Stimulated activated CD4-positive, alpha-beta T cell treated with anti-CD3 and anti-CD28 coated beads, Interleukin-1b, Interleukin-23, amount 100 ng/mL, for 48 hours (primary cell): ENCODE measurements at places on chromosomes 2 and 18.
A peak's percentile ranks its signal among the peaks of the same experiment; 100 is the strongest.

GRCh38 chr2:129201696-129202095, 777.8 kb upstream of the RAB6C start:
- no peak for DNase-seq

DNA sequence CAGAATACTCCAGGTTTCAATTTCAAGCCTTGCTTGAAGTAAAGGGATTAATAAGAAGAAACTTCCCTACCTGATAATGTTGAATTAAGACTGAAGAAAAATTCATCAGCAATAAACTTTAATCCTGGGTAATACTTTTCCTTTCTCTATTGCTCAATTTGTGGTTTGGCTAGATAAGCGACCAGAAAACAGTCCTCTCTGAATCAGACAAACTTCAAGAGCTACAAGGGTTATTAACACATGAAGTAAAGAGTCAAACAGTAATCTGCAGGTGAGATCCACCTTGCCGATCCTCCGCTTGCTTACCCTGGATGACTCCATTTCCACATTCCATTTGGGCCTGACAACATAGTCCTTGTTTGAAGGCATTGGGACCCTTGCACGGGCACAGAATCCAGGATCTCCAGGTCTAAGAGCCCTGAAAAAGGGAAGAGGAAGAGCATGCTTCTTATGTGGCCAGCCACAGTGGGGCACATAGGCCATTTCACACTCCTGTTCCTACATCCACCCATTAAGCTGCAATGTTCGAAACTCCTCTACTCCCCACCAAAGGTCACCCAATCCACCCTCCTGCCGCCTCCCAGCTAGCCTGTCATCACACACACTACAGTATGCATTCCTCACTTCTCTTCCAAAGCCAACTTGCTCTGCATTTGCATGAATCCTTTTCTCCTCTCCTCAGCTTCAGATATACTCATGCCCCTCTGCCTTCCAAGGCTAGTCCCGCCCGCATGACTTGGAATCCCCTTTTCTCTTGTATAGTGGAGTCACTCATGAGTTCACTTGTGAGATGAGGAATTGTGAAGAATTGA, 39.8 kb downstream of the IWS1 start:
- DNase-seq, result no peak

GRCh38 chr2:204026294-204026693, 89.7 kb downstream of the ICOS start:
- DNase-seq, result no peak

GRCh38 chr2:192298664-192299063, 103.9 kb upstream of the TMEFF2 start:
- no peak for DNase-seq

GRCh38 chr18:76429262-76430126, 65.5 kb downstream of the ZNF516 start:
- DNase-seq, result no peak

GRCh38 chr2:123816203-123816602, 208.9 kb upstream of the CNTNAP5 start:
- DNase-seq, result no peak

GRCh38 chr2:39837856-39838453, 58.9 kb upstream of the THUMPD2 start:
- DNase-seq, result no peak

GRCh38 chr2:46393865-46394264, 85.5 kb upstream of the TMEM247 start:
- DNase-seq, result no peak

DNA sequence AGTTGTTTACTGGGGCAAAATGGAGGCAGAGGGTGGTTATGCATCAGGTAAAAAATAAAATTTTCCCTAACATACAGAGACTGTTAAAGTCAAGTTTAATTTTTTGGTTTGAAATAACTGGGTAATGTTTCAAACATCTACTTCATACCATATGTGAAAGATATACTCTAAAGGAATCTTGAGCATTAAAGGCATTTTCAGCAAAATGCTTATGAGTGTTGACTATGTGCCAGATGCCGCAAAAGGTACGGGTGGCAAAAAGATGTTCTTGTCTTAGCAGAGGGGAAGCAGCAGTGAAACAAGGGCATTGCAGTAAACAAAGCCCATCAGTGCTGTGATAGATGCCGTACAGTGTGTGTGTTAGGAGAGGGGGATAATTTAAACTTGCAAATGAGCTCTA, 263.1 kb upstream of the ID2 start:
- DNase-seq, result no peak

- DNase-seq, result no peak
Measured at GRCh38 chr2:239916205-239917124, 108.7 kb downstream of the NDUFA10 start.

GRCh38 chr2:171004833-171005232, 75.8 kb downstream of the GORASP2 start:
- no peak for DNase-seq

- DNase-seq, result peak; percentile 22
Measured at GRCh38 chr2:7480431-7480830, 563.2 kb downstream of the RNF144A start.

- DNase-seq, result no peak
Measured at GRCh38 chr2:35585972-35586371, 769.6 kb upstream of the CRIM1 start.

DNA sequence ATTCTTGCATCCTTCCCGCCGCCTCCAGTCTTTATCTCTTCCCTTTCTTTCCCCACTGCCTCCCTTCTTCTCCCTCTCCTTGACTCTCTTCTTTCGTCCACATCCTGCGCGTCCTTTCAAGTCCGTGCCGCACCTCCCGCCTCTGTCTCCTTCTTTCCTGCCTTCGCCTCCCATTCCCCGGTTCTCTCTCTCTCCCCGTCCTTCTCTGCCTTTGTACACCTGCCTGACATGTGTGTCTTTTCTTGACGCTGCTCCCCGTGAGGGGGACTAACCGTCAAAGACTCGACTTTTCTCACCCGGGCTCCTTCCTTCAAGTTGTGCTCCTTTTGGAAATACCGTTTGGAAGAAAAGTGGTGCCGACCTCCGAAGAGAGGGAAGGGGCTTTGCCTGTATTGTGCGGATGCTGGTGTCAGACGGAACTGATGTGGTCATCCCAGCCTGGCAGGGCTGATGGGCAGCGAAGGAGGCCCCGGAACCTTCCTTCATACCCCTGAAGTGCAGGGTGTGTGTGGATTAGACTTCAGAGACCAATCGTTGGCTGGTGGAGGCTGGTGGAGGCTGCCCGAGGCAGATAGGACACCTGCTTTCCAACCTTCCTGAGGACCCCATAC, 879 bp downstream of the TMEM178A start:
- no peak for DNase-seq

DNA sequence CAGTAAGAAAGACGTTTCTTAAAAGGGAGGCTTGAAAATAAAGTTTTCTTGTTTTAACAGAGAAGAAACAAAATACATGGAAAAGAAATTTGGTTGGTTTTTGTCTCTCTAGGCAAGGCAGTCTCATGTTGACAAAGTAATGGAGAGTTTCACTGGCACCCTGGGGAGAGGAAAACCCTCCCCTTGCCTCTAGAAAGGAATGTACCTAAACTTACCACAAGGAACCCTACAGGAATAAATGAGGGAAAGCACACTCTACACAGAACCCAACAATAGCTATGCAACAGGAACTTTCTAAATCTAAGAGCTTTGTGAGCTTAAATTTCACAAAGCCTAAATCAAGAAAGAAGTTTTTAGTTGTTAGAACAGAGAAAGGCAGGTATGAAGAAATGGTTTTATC, 37.0 kb downstream of the FIGN start:
- DNase-seq, result no peak

- peak; percentile 10 for DNase-seq
Measured at GRCh38 chr2:100060875-100061274, 81.5 kb downstream of the AFF3 start.
